ENCODE measurements at places on chromosomes 11 and 22. TPM values are rescaled to one million over a fixed set of nuclear protein-coding genes. Genes with fewer than 3 reads are reported as not detected.

DNA sequence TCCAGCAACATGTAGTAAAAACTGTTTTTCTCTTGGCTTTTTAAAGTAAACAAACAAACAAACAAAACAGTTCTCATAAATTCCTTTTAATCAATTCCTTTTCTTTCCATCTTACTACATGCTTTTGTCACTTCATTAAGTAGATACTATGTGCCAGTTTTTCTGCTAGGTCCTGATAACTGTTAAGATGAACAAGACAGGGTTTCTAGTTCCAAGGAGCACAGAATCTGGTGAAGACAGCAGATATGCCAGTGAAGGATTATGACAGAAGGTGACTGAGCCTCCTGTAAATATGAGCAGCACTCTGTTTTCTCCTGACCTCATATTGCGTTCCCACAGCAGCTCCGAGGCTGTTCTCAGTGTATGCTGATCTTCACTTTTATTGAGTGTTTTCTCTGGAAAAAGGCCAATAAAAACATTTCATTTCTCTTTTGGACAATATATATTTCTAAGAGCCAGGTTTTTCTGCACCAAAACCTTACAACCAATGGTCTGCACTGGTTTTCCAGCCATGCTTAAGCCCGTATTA is 45.8 kb downstream of the HEPHL1 start:
- no peak overlapping the region for H3K4me3 ChIP-seq
- H3K4me1 ChIP-seq: no peaks in the 10 kb centered on the region
- no peaks in the 10 kb centered on the region for H3K27me3 ChIP-seq
- no peak overlapping the region for H3K27ac ChIP-seq
- peak; percentile 10 for DNase-seq

DNA sequence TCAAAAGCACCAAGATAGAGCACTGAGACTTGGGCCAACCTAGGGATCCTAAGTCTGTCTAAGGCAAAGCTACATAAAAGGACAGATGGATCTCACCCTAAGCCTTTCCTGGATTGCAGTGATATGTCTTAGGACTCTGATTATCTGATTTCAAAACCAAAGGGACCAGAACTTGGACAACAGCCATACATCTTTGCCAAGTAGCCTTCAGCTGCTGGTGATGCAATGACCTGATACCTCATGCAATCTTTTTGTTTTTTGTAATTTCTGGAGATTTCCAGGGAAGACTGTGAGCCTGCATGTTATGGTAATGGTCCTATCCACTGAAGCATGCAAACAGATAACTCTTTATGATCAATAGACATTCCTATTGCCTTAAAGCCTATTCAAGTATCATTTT is 230.4 kb upstream of the MTNR1B start:
- H3K4me1 ChIP-seq: no peaks in the 10 kb centered on the region
- H3K27ac ChIP-seq: no peak overlapping the region
- H3K4me3 ChIP-seq: no peak overlapping the region
- no peaks in the 10 kb centered on the region for H3K27me3 ChIP-seq

DNA sequence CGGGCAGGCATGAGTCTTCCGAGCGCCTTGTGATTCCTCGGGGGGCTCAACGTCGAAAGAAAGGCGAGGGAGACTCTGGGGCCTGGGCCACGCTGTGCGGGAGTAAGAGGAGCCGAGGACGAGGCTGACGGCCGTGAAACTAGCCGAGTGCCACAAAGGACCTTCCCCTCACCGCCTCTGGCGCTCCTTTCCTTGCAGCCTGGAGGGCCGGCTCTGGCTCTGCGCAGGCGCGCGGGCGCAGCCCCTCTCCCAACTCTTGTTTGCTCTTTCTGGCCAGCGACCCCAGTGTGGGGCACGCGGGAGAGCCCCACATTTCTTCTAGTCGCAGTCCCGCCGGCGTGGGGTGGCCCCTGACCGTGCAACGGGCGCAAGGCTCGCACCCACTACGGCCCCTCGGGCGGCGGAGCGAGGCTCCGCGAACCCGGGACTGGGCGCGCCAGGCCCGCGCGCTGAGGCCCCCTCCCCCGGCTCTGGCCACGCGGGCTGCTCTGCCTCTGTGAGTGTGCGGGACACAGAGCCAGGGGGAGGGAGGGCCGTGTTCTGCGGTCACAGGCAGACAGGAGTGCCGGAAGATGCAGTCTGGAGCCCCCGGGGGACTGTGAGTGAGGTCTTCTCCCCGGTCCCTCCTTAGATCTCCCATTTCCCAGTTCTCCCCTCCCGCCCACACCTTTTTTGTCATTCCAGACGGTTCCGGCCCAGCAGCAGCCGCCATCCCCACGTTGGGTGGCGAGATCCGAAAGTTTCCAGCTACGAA is 1.0 kb upstream of the TOB2 start:
- peak overlapping the region; percentile 82 for H3K4me3 ChIP-seq
- H3K36me3 ChIP-seq: peaks cover 4% of the 10 kb centered on the region
- H3K27me3 ChIP-seq: no peaks in the 10 kb centered on the region
- peak; percentile 48 for DNase-seq

DNA sequence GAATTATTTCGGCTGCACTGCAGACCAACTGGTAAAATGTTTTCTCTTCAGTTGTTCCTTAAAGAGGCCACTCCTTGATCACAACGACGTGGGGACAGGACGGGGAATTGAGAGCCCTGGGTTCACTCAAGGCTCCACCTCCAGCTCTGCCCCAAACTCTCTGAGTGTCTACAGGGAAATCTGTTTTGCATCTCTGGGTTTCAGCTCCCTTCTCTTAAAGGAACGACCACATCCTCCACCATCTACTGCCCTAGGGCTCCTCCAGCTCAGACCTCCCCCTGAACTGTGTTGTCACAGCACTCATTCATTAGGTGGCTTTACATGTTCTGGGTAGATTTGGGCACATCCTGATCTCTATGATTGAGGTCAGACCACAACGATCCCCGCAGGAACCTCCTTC is 5.1 kb upstream of the PPFIA1 start:
- H3K27ac ChIP-seq: no peak overlapping the region
- H3K4me3 ChIP-seq: no peak overlapping the region
- H3K36me3 ChIP-seq: no peaks in the 10 kb centered on the region
- DNase-seq: no peak
- no peaks in the 10 kb centered on the region for H3K27me3 ChIP-seq

The ANKK1 gene
- total RNA-seq: not detected
